ENCODE measurements at places on chromosomes 7 and 10. TPM values are rescaled to one million over a fixed set of nuclear protein-coding genes. Genes with fewer than 3 reads are reported as not detected.

Gene PKD2L1
- polyA plus RNA-seq, result not detected

Gene SFTPA1
- not detected for polyA plus RNA-seq

Gene BLVRA
- 58.7 TPM for polyA plus RNA-seq

- DNase-seq, result no peak
Observed at GRCh38 chr7:64733550-64734240, 60.5 kb upstream of the ZNF138 start.

Gene CRPPA
- 0.92 TPM for polyA plus RNA-seq

Gene DDIT4
- 120 TPM for polyA plus RNA-seq

Gene IKZF1
- polyA plus RNA-seq, result not detected

Gene GPR15LG
- not detected for polyA plus RNA-seq

DNA sequence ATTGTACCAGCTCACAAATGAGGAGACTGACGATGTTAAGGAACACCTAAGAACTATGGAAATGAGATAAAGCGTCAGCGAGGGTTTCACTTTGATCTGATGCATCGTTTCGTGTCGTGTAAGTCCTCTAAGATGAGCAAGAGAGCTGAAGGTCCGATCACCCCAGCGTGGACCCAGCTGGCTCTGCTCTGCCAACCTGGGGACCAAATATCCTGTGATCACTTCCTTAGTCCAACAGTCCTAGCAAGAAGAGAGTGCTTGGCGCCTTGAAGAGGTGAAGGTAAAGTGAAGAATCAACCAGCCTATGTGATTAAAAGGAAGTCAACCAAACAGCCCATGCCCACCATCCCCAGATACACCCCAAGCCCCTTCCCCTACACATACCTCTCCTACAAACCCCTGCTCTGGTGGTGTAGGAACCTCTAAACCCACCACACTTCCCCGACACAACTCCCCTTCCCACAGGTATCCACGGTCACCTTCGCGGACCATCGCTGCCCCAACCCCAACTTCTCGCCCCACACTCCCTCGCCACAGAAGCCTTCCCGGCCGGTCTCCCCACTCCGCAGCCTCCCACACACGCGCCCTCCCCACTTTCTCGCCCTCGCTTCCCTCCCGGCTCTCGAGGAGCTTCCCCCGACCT lies 722 bp downstream of the UPF2 start:
- DNase-seq, result no peak

Gene FAM237B
- polyA plus RNA-seq, result not detected

Gene FAM25G
- not detected for polyA plus RNA-seq

DNA sequence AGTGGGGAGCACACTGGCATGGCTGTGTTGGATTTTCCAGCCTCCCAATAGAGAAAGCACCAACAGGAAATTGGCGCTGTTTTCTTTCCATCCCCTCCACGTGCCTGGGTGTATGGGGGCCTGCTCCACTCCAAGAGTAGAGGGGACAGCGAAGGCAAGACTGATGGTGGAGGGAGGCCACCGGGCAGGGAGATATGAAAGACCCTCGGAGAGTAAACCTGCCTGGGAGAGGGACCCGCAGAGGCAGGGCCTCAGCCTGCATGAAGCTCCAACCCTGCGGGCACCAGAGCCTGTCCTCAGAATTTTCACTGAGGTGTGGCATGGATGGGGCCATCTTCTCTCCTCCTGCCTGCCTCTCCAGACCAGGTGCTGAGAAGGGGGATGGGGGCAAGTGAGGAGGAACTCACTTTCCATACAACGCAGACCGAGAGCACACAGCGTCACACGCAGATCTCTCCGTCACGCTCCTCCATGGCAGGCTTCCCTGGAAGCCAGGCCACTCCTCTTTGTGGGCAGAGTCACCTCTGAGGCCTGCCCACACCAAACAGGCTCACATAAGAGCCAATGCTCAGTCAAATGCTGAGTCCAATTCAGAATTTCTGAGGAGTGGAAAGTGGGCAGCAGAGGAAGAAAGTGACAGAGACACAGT lies 18.8 kb downstream of the ANXA11 start:
- DNase-seq, result no peak

- DNase-seq, result no peak
Observed at GRCh38 chr10:93995598-93996271, 2.0 kb downstream of the PLCE1 start.

DNA sequence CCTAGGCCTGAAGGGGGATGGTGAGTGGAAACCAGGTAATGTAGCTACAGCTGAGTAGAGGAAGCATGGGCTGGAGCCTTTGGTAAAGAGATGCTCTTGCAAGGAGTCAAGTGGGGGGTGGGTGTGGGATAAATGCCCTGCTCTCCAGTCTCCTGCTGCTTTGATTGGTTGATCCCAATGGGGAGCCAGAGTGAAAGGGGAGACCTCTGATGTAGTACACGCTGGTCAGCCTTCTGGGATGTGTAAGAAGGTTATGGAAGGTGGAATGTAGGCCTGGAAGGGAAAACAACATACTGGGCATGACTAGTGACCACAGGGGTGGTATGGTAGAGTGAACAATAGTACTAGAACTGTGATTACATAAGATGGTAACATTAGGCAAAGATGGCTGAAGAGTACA lies 44.3 kb downstream of the TET1 start:
- no peak for DNase-seq

Gene LRRC4
- 0.35 TPM for polyA plus RNA-seq

DNA sequence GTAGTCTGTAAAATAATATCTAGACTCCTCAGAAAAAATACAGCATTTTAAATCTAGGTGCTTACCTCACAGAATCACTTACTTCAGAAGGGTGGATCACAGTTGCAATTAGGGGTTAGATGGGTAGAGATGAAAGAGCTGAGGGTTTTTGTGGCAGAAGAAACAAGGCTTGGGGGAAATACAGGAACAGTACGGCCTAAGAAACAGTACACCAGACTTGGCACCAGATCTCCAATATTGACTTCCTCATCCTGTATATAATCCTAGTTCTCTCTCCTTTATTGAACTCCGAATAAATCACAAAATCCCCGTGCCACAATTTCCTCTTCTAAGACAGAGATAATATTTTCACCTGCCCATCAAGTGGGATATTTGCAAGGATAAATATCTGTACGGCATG lies 14.3 kb downstream of the CEP41 start:
- no peak for DNase-seq

Measured in AG04450 (cell line).